Hematopoietic multipotent progenitor cell treated with erythropoietin and hydrocortisone succinate and interleukin-3 and kit ligand, for 6 days (in vitro differentiated cells): ENCODE measurements at places on chromosomes 2 and 18.

DNA sequence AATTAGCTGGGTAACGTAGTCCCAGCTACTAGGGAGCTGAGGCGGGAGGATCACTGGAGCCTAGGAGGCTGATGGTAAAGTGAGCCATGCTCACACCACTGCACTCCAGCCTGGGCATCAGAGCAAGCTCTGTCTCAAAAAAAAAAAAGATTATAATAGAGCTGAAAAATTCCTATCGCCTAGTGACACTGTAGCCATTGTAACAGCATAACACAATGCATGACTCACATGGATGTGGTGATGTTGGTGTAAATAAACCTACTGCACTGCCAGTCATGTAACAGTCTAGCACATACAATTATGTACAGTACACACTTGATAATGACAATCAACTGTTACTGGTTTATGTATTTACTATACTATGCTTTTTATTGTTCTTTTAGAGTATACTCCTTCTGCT, 39.6 kb downstream of the MGAT4A start:
- DNase-seq = no peak

DNA sequence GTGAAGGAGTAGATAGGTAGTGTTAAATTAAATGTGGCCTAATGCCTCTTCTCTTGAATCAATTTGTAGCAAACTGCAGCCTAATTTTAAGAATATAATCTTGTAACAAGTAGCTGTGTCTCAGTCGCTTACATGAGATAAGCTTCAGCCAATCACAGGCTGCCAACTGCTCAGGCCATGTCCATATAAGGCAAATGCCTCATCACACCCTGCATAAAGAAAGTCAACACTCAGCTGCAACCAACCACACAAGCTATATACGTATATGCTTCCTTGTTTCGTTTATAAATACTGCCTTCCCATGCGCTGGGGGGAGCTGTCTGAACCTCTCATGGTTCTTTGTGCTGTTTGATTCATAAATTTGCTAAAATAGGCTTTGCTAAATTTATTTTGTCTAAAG, 476.3 kb downstream of the TRIB2 start:
- DNase-seq = peak; percentile 10

DNA sequence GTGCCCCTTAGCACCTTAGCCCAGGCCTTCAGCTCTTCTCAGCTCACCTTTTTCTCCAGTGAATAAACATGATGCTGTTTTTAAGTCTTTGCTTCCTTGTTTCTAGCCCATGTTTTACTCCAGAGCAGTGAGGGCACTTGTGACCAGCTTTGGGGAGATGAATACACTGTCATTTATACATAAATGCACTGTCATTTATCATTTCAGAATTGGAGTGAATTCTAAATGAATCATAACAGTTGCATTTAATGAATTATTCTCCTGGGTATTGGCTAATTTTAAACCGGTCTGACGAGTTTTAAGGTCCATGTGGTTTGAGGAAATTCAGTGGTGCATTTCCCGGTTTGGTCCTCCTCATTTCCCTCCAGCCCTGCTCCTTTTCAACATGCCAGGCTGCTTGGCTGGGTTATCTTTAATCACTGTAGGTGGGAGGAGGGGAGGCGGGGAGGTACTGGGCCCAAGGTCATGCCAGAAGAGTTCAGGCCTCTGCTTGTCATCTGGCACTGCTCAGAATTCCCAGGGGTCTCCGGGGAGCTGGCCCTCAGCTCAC, 23.9 kb downstream of the PRKCE start:
- no peak for DNase-seq

GRCh38 chr2:25268139-25268538, 73.6 kb downstream of the DNMT3A start:
- no peak for DNase-seq

GRCh38 chr18:50656396-50656795, 96.5 kb downstream of the MAPK4 start:
- DNase-seq = no peak

- DNase-seq = no peak
These were observed 177.9 kb downstream of the PTH2R start for GRCh38 chr2:208584378-208584985.

DNA sequence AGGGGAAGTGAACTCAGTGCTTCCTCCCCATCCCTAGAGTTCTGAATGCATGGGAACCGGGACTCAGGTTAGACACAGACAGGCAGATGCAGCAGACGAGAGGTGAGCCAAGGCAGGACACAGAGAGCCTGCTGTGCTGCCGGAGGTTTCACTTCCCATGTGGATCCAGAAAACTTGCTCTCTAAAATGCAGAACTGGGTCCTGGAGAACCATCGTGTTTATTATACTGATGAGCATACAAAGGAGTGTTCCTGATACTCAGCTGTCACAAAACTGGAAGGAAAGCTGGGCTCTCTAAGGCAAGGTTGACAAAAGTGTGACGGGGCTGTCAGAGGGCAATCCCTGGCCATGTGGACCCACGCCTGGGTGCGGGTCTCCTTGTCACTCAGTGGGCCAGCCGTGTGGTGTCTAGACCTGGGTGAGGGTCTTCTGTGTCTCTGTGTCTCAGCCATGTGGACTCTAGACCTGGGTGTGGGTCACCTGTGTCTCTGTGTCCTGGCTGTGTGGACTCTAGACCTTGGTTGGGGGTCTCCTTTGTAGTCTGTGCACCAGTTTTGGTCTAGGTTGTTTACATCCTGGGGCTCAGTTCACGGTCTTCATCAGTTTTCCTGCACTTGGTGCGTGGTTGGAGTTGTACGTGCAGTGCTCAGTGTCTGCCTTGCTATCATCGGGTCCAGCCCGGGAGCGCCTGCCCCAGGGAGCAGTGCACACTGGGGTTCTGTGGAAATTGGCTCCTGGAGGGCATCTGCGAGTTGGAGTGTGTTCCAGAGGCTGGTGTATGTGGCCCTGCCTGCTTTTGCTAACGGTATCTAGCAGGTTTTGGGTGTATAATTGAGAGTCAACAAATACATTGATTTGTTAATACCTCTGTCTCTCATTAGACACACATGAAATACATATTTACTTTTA, 141.1 kb downstream of the ATP9B start:
- no peak for DNase-seq

DNA sequence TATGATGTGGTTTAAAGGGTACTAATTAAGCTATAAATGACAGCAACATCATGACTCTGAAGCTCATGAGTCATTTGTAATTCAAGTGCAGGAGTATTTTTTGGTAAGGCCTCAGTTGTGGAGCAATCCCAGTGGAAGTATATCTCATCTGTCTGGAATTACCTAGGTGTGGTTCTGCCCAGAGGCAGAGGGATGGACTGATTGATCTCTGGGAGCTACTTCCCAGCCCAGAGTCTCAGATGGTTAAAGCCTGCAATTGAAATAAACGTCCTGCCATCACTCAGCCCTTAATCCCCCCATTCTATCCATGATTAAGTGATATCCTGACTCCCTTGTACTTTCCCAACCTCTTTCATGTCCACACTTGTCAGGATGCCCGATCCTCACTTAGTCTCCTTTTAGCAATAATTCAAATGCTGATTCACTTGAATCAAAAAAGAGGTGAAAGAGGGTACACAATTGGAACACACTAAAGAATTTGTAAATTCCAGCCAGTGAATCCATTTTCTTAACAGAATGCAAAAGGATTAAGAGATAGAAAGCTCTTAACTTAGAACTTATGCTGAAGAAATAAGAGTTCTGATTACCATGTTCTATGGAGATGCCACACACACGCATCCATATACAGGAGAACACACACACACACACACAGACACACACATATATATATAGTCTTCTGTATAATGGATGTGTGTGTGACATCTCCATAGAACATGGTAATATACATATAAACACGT, 664.4 kb downstream of the NYAP2 start:
- no peak for DNase-seq

GRCh38 chr2:134717286-134718022, 1.3 kb downstream of the TMEM163 start:
- DNase-seq = no peak

GRCh38 chr2:10831400-10831985, 18.9 kb upstream of the PDIA6 start:
- DNase-seq = no peak

GRCh38 chr18:5890331-5891183, 4.8 kb downstream of the TMEM200C start:
- DNase-seq = peak; percentile 41

DNA sequence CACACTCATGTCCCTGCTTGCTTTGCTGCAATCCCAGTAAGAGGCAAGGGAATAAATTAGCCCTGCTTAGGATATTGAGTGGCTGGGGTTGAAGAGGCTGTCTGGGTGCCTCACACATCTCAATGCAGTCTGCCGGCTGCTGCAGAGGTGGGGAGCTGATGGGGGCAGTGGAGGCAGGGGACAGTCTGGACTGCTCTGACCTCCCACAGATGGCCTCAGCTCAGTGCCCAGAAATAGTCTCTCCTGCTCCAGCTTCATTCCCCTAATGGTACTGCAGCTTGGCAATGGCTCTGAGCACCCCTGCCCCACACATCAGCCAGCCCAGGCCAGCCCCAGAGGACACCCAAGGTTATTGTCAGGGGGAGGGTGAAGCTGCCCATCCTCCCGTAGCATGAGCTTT, 21.5 kb upstream of the TNS1 start:
- DNase-seq = no peak

- no peak for DNase-seq
These were observed 3.6 kb upstream of the SMARCAL1 start for GRCh38 chr2:216408426-216409290.

DNA sequence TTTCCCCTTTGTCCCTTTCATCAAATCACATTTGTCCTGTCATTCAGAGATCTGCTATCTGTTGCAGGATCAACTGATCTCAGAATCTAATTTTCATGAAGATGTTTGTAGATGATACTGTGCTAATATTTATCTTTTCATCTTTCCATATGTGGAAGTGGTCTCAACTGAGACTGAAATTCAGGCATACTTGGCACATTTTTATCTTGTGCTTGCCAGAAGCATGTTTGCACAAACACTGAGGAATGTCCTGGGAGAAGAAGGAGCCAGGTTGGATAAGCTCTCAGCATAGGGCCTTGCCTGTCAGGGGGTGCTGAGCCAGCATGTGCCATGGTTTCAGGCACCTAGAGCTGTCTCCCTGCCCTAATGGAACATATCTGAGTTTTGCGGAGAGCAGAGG, 24.5 kb upstream of the MMADHC start:
- no peak for DNase-seq

DNA sequence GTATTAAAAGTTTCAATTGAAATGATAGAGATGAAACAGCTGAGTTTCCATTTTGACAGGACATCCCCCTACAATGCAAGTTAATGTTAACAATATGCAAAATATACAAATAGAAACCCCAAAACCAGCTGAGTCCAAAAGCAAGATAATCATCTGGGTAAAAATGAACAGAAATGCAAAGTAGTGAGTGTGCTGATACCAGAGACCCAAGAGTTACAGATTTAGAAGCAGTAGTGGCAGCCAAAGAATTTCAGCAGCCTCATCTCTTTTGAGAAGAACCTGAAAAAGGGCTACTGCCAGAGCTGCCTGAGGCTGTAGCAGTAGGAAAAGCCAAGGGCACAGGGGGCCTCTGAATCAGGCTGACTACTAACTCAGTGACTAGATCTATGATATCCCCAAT, 82.6 kb downstream of the THADA start:
- no peak for DNase-seq

DNA sequence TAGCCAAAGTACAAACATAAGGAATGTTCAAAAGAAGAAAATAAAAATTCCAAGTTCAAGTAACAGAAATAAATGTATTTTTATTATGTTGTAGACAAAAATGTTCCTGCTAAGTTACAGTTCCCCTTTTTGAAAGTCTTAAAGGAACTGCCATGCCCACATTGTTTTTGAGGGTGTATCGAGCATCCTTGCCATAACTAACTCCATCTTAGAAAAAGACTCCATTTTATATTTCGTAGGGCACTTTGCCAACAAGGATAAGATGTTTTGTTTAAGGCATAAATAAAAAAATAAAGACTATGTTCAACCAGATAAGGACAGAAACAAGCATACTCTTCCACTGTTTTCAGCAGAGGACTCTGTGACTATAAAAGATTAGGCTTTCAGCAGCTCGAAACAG, 67.3 kb downstream of the TMEM237 start:
- DNase-seq = peak; percentile 5

DNA sequence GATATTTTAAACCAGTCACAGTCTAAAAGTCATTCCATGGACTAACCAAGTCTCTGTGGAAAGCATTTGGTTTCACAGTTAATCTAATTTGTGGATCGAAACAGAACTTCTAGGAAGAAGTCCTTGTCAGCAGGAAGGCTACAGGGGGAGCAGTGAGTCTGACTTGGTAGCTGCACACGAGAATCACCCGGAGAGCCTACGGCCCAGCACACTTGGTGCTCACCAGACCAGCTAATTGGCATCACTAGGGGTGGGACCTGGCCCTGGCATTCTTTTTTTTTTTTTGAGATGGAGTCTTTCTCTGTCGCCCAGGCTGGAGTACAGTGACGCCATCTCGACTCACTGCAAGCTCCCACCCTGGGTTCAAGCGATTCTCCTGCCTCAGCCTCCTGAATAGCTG, 97.7 kb downstream of the ZNF532 start:
- no peak for DNase-seq

DNA sequence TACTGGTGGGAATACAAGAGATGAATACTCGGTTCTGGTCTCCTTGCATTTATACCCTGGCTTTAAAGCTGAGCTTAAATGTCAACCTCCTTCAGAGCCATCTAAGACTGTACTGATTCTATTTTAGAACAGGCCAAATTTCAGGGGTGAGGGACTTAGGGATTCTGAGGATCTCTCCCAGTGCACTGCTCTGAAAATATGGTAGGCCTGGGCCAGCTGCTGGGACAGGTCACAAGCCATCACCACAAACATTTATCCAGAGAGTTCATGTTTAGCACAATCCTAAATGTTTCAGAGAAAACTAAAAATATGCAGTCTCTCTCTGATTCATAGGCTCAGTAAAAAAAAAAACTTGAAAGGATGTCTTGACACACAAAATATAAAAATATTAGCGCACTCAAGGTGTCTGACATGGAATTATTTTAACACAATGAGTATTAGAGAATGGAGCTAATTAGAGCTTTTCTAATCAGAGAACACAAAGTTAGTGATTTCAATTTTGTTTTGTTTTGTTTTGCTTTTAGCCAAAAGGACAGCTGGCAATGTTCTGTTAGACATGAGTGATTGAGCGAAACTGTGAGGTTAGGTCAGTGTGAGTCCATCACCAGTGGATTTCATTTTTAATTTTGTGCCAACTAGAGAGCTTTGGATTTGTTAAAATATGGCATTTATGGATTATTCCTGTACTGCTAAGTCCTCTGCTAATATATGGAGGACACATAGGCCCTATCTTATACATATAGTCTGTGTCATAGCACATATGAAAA, 38.8 kb downstream of the MFSD6 start:
- no peak for DNase-seq

GRCh38 chr2:118678985-118679384, 168.5 kb downstream of the EN1 start:
- DNase-seq = no peak

GRCh38 chr2:28668106-28668814, 83.4 kb upstream of the PPP1CB start:
- no peak for DNase-seq

GRCh38 chr2:237471438-237472186, 15.4 kb upstream of the MLPH start:
- DNase-seq = peak; percentile 83

- no peak for DNase-seq
These were observed 29.5 kb downstream of the TPRKB start for GRCh38 chr2:73707636-73708035.
